ENCODE measurements at places on chromosomes 7 and 10. TPM values are rescaled to one million over a fixed set of nuclear protein-coding genes. Genes with fewer than 3 reads are reported as not detected.

DNA sequence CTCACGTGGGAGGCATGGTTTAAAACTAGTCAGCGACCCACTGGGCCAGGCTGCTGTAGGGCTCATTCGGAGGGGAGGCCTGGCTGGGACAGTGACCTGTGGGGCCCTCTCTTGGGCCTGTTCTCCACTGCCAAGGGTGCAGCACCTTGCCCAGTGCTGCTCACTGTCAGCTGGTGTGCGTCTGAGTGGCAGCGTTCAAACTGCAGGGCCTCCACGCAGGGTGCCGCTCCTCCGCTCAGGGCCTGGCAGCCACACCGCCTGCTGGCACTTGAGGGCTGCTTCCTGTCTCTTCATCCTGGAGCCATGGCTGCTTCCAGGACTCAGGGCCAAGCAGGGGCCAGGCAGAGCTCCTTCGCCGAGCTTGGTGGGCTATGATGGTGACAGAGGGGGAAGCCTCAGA is 18.3 kb downstream of the ADAMTS14 start:
- no peak for DNase-seq

DNA sequence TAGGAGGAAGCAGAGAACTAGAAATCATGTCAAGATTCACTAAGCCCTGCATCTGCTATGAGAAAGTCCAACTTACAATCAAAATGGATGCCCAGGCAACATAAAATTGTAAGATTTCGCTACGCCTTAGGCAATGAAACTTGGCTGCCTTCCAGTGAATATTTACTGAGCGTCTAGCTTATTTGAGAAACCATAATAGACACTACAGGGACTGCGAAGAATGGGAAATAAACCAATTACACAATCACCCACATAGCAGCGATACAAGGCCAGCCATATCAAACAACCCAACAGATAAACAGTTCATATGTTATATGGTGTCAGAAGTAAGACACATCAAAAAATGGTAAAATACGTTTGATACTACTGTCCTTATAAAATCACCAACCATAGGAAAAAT is 545.0 kb upstream of the C7orf33 start:
- DNase-seq: no peak

DNA sequence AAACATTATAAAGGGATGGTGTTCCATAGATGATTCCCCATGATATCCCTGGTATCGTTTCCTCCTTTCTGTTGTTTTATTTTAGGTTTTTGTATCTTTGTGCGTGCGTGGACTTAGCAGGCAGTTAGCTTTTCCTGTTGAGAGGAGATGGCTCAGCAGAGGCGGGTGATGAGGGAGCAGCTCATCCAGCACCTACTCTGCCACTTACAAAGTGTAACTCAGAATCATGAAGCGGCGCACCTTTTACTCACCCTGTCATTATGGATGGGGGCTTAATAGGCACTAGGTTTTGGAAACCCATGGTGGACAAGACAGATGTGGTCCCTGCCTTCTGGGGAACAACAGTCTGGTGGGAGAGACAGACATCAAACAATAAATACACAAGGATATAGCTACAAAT is 17.1 kb downstream of the FAM241B start:
- DNase-seq: no peak

DNA sequence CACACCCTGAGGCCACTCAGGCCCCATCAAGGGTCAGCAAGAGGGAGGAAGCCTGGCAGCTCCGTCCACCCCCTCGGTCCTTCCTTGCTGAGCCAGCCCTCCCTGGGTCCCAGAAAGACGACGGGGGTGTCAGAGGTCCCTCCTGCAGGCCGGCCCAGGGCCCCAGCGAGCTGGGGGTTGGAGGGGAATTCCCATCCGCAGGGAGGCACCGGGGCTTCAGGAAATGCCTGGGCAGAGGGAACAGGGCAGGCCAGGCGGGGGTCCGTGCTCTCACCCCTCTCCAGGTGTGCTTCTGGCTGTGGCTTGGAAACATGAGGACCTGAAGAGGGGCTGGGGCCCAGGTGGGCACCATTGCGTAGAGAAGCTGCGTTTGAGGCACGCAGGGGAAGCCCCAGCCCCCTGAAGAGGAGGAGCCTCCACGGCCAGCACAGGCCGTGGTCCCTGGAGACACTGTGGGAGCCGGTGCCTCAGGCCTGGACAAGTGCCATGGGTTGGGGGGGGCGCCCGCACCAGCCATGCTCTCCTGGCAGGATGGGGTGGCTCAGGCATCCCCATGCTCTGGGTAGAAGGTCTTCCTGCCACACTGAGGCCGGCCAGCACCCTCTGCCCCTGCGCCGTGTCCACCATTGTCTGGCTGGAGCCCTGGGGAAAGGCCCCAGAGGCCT is 66.7 kb downstream of the PDGFA start:
- DNase-seq: no peak

DNA sequence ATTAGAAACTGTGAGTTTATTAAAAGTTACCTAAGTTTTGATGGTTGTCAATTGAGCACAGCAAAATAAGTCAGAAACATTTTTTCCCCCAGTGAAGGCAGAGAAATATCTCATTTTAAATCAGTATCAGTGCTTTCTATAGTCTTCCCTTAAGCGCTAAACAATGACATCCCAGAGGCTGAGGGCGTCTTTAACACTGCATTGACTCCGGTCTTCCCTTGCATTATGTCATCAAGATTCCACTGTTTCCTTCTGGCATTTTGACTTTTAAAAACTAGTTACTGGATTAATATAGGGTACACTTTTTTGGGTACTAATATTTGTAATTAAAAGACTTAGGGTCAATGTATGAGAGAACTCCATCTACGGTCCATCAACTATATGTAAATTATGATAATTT is 3.9 kb downstream of the GLUD1 start:
- DNase-seq: no peak

SH2D4B gene
- total RNA-seq: not detected

Measured in mucosa of gallbladder (tissue), 1 donor.